Ovary (tissue), 10 donors: ENCODE measurements at places on chromosomes 7 and 10.

- DNase-seq = no peak
These were observed 1.8 kb downstream of the GSTO1 start for GRCh38 chr10:104256335-104256961.

DNA sequence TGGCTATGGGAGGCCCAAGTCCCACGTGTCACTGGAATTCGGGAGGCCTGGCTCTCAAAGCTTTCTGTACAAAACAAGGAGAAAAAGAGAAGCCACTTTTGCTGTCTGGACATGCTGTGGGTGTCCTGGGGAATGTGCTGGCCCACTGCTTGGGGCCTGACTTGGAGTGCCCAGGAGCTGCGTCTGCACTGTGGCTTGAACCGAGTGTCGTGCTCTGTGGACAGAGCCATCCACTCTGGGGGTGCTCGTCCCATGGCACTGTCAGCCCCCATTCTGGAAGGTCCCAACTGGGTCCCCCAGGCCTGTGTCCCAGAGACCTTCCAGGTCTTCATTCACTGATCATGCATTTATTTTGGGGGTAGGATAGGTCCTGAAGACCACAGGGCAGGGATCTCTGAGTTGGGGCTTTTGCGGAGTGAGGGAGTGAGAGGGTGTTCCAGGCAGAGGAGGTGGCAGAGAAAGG, 138.0 kb downstream of the LHPP start:
- DNase-seq = peak; percentile 18

- DNase-seq = no peak
These were observed 66.0 kb upstream of the DUSP5 start for GRCh38 chr10:110431659-110432058.

GRCh38 chr7:29335188-29336083, 140.9 kb downstream of the CHN2 start:
- DNase-seq = no peak

DNA sequence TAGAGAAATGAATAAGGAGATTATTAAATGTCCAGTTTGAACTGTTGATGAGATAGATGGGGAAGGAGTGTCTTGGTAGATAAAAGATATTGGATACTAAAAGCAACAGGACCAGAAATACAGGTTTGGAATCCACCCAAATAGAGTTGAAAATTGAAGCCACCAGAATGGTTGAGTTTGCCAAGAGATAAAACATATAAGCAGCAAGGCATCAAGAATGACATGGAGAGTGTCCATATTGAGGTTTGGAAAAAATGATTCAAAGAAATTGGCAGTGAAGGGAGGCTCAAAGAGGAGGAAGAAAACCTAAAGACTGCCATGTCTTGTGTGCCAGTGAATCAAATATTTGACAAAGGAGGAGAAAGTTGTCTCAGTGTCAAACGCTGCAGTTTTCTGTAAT, 24.2 kb downstream of the CFAP69 start:
- no peak for DNase-seq

- no peak for DNase-seq
These were observed 2.3 kb upstream of the GIMAP8 start for GRCh38 chr7:150447966-150448788.
